Erythroblast (primary cell): ENCODE measurements at places on chromosomes 5 and 9.

DNA sequence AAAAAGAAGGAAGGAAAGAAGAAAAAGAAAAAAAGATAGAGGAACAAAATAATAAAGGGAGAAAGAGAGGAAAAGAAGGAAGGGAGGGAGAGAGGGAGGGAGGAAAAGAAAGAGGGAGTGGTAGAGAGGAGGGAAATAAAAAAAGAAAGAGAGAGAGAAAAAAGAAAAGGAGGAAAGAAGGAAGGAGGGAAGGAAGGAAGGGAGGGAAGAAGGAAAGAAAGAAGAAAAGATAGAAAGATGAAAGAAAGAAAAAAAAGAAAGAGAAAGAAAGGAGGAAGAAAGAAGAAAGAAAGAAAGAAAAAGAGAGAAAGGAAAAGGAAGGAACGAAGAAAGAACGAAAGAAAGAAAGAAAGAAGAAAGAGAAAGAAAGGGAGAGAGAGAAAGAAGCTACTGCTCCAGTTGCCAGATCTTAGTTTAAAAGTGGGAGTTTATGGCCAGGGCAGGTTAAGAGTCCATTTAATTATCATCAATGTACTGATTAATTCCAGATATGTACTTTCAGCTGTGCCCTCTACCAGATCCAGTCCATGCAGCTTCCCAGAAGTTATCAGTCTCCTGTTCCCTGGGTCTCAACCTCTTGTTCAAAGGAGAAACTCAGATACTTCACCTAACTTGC, 1378.5 kb upstream of the NUDT12 start:
- no peak for DNase-seq

DNA sequence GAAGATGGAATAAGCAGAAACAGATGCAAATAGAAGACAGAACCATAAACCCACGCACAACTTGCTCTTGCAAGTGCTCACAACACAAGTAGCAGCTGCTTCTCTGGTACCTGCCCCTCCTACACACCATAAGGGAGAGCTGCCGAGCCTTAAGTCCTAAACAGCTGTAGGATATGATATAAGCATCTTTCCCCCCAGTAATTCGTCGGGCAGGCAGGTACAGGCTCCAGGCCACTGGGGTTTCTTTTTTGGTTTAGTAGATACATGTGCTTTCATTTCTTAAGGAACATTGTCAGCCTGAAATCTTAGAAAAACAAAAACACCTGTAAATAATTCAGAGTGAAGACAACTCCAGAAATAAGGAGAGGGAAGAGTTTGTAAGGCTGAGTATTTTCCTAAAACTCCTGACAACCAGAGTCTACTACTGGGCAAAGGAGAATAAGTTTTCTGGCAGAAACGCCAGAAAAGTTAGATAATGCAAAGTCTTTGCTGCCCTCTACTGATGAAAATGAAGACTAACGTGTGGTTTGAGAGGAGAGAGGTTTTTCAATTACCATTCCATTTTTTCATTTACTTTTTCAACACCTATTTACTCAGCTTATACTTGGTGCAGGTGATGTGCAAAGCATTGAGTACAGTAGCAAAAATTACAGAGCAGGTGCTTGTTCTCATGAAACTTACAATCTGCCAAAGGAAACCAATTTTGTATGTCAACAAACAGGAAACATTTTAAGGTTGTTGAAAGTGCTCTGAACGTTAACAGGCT, 20.1 kb upstream of the TCERG1 start:
- DNase-seq = peak; percentile 49

- DNase-seq = no peak
Measured at GRCh38 chr9:79470954-79471353, 100.8 kb upstream of the TLE4 start.

- DNase-seq = no peak
Measured at GRCh38 chr5:17190799-17191391, 26.5 kb upstream of the BASP1 start.

- DNase-seq = peak; percentile 79
Measured at GRCh38 chr9:96655198-96655851, at the start of gene PRXL2C. Gene PRXL2C (minus strand): TSS chr9:96655317. CDS start chr9:96655281, 36 bp downstream.

GRCh38 chr5:144265643-144266247, 95.1 kb downstream of the KCTD16 start:
- no peak for DNase-seq

GRCh38 chr5:2879701-2880100, 128.2 kb upstream of the IRX2 start:
- DNase-seq = no peak

DNA sequence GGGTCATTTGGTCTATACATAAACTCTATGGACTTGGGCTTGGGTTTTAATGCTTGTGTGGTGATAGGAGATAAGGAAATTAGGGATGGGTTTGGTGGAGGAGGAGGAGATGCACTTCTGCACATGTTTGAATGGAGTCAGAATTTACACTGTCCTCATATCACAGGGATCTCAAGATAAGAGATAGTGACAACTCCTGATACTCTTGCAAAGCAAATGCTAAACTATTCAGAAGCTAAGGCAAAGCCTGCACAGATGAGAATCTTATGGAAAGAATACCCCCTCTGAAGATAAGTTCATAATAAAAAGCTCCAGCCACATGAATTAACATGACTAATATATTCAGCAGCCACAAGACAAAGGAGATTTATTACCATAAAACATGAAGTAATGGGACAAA, 90.2 kb downstream of the XRCC4 start:
- DNase-seq = no peak

GRCh38 chr5:144230806-144231205, 60.1 kb downstream of the KCTD16 start:
- no peak for DNase-seq

DNA sequence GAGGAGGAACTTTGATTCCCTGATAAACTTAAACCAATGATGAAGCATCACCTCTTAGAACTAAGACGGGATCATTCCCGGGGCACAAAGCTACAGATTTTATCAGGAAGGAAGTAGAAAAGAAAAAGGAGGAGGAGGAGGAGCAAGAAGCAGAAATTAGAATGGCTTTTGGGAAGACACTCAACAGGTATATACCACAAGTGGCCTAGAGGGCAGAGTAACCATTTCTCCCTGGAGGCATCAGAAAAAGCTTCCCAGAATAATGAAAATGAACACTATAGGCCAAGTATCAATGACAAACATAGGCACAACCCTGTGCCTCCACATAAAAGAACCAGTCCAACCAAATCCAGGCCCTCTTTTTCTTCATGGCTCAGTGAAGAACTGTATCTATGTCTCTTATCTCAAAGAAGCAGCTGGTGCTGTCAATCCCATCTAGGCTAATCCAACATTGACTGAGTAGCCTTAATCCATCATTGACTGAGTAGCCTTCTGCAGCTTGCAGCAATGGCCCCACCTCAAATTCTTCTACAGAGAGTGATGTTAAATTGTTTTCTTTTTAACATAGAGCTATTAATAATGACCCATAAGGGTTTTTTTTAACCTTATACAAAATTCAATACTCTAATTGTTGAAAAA, 178.8 kb upstream of the KIF2A start:
- peak; percentile 21 for DNase-seq

GRCh38 chr9:71037521-71037920, 83.9 kb downstream of the TRPM3 start:
- no peak for DNase-seq

GRCh38 chr9:87601595-87601994, 103.9 kb downstream of the DAPK1 start:
- no peak for DNase-seq

DNA sequence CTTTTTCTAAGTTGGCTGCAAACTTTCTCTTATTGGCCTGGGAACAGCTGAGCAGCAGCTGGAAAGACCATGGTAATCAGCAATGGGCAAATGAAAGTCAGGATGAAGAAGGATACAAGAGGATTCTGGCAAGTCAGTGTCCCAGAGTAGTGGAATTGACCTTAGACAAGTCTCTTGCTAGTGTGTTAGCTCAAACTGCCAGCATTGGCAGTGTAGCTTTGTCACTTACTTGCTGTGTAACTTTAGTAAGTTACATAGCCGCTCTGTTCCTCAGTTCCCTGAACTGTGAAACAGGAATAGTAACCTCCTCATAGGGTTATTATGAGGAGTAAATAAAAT, 3.6 kb downstream of the ALDH1A1 start:
- DNase-seq = no peak

DNA sequence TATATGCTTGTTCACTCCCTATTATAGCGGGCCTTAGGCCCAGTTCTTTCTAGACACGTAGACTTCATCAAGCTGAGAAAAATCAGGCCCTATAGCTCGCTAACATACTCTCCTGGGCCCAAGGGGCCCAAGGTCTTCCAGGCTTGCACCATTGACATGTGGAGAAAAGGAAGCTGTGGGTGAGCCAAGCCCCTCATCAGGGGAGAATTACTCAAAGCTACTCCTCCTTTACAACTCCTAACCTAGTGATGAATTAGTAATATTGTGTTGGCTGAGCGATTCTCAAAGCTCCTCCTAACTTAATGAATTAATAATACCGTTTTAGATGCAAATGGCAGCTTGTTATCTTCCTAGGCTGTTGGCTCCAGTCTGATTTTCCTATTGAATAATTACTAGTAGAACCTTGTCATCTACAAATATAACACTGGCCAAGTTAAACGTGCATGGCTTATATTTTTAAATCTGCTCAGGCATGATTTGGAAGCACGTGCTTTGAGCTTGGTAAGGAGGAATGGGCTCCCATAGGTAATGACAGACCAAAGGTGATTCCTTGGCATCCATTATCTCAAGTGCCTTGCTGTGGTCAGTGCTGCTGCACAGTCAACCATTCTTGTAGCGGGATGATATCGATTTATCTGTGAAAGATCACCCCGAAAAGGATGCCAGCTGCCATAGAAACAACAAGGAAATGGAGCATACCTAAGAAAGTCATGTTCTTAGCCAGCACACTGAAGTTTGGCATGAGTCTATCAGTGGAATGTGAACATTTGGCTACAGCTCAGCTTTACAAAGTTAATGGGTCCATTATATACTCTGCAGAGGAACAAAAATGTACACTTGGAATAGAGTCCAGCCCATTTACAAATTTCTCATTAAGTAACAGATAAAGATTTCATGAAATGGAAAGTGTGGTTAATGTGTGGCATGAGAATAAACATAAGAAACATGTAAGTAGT, 23.8 kb downstream of the LVRN start:
- DNase-seq = no peak

DNA sequence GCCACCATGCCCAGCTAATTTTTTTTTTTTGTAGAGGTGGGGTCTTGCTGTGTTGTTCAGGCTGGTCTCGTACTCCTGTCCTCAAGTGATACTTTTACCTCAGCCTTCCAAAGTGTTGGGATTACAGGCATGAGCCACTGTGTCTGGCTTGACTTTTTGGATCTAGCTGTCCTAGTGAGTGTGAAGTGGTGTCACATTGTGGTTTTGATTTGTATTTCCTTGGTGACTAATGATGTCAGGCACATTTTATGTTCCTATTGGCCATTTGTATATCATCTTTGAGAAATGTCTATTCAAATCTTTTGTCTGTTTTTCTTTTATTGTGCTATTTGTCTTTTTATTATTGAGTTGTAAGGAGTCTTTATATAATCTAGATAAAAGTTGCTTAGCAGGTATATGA, 53.5 kb upstream of the MCCC2 start:
- DNase-seq = peak; percentile 8

DNA sequence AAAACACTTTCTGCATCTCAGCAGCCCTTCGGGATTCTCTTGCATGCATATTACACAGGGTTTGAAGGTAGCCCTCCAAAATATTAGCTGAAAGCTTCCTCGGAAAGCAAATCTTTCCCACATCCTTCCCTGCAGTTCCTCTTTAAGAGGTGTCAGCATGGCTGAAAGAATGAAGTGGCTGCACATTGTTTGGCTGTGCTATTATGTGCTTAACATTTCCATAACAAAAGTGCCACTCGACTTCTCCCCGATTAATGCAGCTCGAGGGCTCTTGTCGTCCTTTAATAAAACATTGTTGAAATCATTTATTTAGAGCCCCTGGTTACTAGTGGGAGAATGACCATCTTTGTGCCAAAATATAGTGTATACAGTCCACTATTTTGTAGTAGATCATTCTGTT, 6.5 kb downstream of the GAS1 start:
- no peak for DNase-seq

- no peak for DNase-seq
Measured at GRCh38 chr9:129270903-129271431, 92.9 kb upstream of the IER5L start.

GRCh38 chr9:2681981-2682380, 35.3 kb upstream of the KCNV2 start:
- DNase-seq = no peak

- no peak for DNase-seq
Measured at GRCh38 chr5:143581649-143582048, 178.2 kb upstream of the NR3C1 start.

DNA sequence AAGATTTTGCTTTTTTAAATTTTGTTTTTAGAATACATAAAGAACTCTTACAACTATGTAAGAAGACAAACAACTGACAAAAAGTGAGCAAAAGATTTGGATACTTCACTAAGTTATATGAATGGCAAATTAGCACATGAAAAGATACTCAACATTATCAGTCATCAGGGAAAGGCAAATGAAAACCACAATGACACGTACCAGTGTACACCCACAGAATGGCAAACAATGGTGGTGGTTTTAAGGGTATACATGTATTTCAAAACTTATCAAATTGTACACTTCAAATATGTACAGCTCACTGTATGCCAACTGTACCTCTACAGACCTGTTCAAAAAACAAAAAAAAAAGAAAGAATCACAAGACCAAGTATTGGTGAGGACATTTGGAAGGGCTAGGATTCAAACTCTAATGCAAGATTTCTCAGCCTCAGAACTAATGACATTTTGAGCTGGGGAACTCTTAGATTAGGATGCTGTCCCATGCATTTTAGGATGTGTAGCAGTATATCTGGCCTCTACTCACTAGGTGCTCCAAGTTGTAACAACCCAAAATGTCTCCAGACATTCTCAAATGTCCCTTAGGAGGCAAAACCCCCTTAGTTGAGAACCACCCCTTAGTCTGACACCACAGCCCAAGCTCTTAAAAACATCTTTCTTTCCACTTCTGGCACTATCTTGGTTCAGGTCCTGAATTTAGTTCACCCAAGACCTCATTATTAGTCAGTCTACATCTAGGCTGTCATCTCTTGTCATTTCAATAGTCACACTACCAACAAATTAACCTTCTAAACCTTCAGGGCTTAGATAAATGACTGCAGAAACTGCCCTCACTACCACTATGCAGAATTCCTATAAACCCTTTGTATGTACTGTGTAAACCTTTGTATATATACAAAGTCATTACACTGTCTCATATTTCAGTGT, 9.7 kb downstream of the SCAI start:
- DNase-seq = no peak

- no peak for DNase-seq
Measured at GRCh38 chr5:157113002-157113401, 4.2 kb upstream of the HAVCR2 start.

- no peak for DNase-seq
Measured at GRCh38 chr5:756171-756570, 28.4 kb downstream of the ZDHHC11B start.
